NCI-H446 (cell line): ENCODE measurements at places on chromosomes 1 and 21.

GRCh38 chr1:103582464-103582863, 11.1 kb downstream of the AMY2B start:
- DNase-seq = no peak

- no peak for DNase-seq
Observed at GRCh38 chr1:169957884-169958283, 64.2 kb upstream of the SCYL3 start.

- no peak for DNase-seq
Observed at GRCh38 chr1:175390522-175391254, 198.1 kb upstream of the KIAA0040 start.

GRCh38 chr1:10209590-10209904, 823 bp upstream of the KIF1B start:
- DNase-seq = no peak

GRCh38 chr1:54287176-54287650, 87.2 kb downstream of the MRPL37 start:
- DNase-seq = peak; percentile 60

DNA sequence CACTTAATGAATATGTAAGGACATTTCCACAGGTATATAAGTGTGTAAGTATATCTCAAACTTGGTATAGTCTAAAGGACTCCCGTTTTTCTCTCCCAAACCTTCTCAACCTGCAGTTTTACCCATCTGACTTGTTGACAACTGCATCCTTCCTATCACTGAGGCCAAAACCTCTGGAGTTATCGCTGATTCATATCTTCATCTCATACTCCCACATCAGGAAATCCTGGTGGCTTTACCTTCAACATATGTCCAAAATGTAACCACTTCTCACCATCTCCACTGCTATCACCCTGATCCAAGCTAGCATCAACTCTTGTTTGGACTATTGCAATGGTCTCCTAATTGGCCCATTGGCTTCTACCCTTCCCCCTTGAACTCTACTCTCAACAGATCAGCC, 30.4 kb downstream of the SLAMF6 start:
- DNase-seq = no peak

GRCh38 chr1:17890815-17891191, 135.7 kb downstream of the ACTL8 start:
- DNase-seq = no peak

GRCh38 chr1:220457957-220458609, 69.9 kb upstream of the MARK1 start:
- no peak for DNase-seq

DNA sequence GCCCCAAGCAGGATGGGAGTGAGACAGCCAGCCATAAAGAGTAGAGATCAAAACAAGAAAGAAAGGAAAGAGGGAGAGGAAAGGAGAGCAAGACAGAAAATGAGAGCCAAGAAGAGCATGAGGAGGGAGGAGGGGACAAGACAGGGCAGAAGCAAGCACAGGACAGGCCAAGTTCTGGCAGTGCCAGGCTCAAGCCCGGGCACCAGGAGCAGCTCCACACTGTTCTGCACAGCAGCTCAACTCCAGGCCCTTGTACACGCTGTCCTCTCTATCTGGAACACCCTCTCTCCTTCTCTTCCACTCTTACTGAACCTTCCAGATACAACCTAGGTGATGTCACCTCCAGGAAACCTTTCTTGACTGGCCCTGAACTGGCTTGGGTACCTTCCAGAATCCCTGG, 11.7 kb downstream of the IFFO2 start:
- DNase-seq = no peak

GRCh38 chr1:203265541-203265940, 36.1 kb upstream of the CHIT1 start:
- DNase-seq = no peak

DNA sequence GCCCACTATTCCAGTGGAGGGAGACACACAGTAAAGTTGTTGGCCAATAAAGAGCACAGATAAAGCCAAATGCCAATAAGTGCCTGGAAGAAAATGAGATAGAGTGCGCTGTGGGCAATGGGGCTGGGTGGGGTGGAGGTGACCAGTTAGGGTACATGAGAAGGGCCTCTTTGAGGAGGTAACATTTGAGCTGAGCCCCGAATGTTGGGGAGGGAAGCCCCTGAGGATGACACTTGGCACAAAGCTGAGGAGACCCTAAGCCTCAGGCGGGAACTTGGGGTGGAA, 979 bp downstream of the S100A9 start:
- no peak for DNase-seq

- no peak for DNase-seq
Observed at GRCh38 chr1:115430441-115431158, 92.6 kb upstream of the NGF start.

DNA sequence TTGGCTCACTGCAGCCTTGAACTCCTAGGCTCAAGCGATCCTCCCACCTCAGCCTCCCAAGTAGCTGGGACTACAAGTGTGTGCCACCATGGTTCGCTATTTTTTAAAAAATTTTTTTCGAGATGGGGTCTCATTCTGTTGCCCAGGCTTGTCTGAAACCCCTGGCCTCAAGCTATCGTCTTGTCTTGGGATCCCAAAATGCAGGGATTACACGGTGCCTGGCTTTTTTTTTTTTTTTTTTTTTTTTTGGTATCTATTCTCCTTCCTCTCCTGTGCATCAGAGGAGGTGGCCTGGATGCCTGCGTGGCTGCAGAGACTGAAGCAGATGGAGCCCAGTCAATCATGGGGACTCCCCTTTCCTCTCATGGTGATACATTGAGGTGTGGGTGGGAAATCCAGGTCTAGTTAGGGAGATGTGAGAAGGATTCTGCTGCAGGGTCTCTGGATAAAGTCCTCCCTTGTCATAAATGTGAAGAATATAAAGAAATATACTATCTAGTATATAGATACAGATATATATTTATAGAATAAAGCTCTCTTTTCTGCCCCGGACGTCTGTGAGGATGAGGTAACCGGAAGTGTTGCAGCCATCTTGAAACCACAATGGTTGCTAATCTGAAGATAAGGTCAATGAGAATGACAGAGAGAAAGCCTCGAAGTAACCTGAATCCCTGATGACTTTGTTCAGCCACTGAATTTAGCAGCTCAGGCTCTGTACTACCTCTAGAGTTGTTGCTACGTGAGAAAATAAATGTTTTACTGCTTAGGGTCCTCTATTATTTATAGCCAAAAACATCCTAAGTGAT, 19.5 kb upstream of the RGSL1 start:
- no peak for DNase-seq

DNA sequence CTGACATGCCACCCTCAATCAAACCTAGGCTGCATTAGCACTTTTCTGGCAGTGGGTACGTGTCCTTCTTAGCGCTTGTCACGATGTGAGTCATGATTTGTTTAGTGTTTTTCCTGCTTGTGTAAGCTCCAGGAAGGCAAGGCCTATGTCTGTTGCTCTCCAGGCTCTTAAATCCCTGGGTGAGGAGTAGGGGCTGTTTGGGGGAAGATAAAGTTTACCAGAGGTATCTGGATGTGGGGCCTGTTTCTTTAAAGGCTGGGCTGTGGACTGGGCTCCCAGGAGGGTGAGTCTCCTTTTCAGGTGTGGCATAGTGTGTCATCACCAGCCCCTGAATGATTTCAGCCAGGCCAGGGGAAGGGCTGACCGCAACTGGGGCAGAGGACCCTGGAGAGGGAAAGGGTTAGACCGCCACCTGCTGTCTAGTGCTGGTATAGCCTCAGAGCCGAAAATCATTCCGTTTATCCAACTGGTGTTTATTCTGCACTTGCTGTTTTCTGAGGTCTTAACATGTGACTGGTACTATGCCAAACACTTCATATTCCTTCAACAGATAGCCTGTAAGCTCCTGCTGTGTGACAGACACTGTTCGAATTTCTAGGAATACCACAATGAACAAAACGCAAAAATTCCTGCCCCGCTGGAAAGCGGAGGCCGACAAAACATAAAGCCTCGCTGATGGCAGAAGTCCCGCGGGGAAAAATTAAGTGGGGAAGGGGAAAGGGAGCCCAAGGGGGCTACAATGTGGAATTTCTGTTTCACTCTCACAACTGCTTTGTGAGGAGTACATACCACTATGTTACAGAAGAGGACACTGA, 9.7 kb downstream of the SERINC2 start:
- DNase-seq = peak; percentile 77

GRCh38 chr1:50779801-50780200, 180.3 kb downstream of the FAF1 start:
- no peak for DNase-seq

- no peak for DNase-seq
Observed at GRCh38 chr1:160083968-160084770, 2.8 kb downstream of the KCNJ9 start.

GRCh38 chr1:178470411-178470960, 26.3 kb downstream of the CLEC20A start:
- no peak for DNase-seq
